Thoracic aorta (tissue), 2 donors: ENCODE measurements at places on chromosomes 4 and X.

GRCh38 chr4:39808231-39808749, 110.4 kb downstream of the UBE2K start:
- no peak for DNase-seq

DNA sequence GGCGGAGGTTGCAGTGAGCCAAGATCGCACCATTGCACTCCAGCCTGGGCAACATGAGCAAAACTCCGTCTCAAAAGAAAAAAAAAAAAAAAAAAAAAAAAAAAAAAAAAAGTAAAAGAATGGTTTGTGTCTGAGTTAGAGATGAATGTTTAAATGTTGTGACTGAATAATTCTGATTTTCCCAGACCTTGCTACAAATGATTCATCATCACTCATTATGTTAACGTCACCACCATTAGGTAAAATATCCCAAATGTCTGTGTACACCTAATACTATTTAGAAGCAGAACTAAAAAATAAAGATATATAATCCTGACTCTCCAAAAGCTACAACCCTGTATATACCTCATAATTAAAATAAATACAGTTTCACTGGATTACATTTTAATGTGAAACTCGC, 70.8 kb downstream of the HHIP start:
- no peak for DNase-seq

DNA sequence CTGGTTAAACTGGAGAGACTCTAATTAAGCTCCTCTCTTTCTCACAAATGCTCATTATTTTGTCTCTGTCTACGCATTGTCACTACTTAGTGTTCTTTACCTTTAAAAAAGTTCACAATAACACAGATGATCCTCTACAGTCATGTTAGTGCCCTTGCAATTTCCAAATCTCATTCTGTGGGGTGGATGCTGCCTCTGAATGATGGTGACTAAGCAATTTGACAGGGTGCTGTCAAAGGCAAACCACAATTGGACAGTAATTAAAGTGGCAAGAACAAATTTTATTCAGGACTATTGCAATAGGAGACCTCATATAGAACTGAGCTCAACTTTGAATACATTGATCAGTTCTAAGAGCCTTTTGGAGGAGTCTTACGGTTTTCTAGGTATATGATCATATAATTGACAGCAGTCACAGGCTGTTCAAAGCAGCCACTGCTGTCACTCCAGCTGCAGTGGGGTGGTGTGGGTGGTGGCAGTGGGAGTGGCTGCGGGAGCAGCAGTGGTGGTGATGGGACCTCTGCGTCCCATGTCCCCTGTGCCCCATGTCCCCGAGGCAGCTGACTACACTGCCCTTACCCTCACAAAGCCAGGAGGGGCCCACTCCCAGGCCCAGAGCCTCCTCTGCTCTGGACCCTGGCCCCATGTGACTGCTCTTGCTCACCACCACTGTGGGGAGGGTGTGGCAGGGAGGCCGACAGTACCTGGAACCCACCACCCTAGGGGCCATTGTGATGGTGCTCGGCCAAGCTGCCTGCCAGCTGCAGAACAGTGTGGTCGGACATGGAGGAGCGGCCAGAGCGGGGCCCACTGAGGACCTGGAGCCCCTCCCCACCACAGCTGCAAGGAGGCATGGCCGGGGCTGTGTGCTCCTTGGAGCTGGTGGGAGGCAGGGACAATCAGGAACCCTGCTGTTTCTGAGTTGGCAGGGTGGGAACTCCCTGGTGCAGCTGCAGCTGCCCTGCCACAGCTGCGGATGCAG, 30.4 kb upstream of the PAGE1 start:
- no peak for DNase-seq

- no peak for DNase-seq
Observed at GRCh38 chr4:168931215-168931650, 78.8 kb downstream of the CBR4 start.

GRCh38 chrX:9525511-9526248, 60.8 kb downstream of the TBL1X start:
- no peak for DNase-seq

GRCh38 chr4:151753056-151753455, 7.8 kb downstream of the GATB start:
- no peak for DNase-seq

- DNase-seq = no peak
Observed at GRCh38 chr4:8647626-8648025, 55.1 kb downstream of the CPZ start.

DNA sequence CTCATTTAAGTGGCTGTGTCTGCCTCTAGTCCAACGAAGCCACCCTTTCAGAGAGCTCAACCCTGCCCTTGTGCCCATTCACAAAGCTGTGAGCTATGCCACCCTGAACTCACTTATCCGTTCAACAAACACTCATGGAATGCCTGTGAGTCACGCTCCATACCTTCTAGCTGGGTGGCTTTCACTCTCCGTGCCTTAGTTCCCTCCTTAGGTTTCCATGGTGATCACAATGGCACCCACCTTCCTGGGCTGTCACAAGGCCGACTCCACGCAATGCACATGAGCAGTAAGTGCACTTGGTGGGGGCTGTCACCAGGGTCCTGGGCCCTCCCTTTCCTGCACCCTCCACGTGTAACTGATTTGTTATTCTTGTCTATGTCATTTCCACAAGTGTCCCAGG, 37.2 kb upstream of the PPP2R2C start:
- no peak for DNase-seq

DNA sequence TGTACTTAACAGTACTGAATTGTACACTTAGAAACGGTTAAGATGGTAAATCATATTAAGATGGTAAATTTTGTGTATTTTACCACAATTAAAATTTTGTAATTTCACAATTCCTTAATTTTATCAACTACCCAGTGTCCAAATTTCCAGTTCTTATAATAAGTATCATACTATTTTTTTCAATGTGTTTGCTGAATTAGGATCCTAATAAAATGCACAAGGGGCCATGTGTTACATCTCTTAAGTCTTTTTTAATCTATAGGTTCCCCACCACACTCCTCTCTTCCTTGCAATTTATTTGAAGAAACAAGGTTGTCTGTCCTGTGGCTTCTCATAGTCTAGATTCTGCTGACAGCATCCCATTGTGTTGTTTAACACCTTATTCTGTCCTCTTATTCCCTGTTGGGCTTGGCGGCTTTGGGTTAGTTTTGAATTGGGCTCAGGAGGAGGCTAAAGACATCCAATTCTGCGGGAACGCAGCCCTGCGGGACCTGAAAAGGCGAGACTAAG, 533 bp upstream of the SYAP1 start:
- DNase-seq = no peak

DNA sequence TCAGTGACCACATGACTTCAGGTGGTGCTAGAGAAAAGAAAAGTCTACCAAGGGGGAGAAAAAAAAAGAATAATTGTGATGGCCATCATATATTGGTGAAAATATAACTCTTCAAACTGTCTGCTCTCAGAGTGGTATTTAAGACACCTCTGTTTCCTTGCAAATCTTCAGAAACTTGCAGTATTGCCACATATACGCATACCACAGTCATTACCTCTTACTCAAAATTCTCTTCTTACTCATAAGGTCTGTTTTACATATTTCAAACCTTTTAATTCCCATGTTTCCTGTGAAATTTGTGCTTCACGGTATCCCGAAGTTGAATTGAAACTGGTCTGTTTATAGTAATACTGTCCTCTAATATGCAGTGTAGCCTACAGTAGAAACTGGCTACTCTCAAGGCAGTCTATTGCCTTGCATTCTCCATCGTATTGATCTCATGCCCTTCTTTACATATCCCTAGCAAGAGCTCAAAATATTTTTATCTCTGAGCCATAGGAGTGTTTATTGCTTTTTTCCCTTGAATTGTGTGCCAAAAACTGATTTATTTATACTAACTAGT, 34.7 kb upstream of the LHFPL1 start:
- no peak for DNase-seq

DNA sequence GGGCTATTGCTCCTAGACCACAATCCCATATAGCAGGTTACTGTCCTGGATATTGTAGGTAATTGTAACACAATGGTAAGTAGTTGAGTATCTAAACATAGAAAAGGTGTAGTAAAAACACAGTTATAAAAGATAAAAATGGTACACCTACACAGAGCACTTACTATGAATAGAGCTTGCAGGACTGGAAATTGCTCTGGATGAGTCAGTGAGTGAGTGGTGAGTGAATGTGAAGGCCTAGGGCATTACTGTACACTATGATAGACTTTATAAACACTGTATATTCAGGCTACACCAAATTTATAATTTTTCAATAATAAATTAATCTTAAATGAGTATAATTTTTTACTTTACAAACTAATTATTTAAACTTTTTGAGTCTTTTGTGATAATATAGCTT, 425.7 kb downstream of the PABPC4L start:
- DNase-seq = no peak

DNA sequence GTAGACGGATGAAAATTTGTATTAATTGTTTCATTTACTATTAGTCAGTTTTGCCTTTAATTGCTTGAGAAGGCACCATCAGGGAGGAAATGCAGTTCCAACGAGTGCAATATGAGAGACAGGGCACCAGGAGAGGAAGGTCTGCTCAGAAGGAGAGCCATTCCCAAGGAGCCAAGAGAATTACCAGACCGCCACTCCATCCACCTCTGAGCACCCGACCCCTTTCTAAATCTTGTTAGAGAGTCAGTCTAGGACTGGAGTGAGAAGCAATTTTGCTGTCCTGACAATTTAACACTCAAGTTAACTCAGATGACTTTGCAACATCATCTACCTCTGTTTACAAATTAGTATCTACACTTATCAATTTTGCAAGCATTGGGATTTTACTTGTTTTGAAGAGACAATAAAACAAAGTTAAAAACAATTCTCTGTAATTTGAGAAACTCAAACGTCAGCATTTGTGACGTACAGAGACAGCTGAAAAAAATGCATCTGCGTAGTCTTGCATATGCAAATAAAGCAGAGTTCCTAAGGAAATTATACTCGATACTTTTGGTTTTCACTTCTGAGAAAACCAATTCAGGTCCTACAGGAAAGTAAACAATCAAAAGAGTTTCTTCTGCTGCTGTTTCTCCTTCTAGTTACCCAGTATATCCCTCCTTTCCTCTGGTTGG, 1704.7 kb upstream of the TENM3 start:
- DNase-seq = no peak

DNA sequence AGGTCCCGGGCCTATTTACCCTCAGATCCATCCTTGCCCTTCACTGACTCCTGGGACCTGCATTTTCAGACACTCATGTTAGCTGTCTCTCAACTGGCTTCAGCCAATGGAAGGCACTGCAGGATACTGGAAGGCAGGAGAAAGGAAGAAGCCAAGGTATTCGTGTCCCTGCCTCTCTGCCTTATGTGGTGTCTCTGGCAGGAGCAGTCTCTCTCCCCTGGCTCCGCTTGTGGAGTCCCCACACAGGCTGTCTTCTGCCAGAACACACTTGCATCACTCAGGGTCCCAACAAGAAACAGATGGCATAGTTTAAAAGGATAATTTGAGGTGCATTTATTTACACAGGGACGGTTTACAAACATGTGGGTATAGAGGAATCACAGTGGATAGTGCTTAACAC, 21.6 kb upstream of the MAPK10 start:
- DNase-seq = no peak
